ENCODE measurements at places on chromosomes 5 and 9. TPM values are rescaled to one million over a fixed set of nuclear protein-coding genes. Genes with fewer than 3 reads are reported as not detected.
A peak's percentile ranks its signal among the peaks of the same experiment; 100 is the strongest.

Gene CTXN3
- total RNA-seq, result not detected

Gene TNC
- 1.4 TPM for total RNA-seq

Gene MAPK9
- total RNA-seq, result 46.2 TPM

Gene RANBP3L
- total RNA-seq, result not detected

Gene ZNF354C
- total RNA-seq, result 5.7 TPM

Gene C9orf57
- total RNA-seq, result not detected

DNA sequence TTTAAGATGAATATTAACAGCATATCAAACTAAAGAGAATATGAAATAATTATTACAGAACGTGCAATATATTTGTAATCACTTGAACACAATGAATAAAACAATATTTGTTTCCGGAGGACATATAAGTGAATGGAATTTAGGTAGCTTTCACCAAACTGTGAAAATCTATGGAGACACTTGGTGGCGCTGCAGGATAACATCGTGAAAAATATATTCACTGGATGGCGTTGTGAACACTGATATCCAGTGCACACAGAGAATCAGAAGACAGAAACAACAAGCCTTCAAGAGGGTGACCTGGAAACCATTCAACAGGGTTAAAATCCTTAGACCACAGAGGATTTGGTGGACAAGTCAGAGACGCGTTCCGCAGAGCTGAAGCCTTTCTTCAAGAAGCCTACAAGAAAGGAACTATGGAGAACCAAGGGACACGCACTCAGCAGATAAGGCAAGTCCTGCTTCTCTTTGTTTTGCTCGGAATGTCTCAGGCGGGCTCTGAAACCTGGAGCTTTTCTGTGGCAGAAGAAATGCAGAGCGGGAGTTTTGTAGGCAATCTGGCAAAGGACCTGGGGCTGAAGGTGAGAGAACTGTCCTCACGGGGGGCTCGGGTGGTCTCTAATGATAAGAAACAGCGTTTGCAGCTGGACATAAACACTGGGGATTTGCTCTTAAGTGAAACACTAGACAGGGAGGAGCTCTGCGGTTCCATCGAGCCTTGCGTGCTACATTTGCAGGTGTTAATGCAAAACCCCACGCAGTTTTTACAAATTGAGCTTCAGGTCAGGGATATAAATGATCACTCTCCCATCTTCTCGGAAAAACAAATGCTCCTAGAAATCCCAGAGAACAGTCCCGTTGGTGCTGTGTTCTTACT is at the start of gene PCDHB11:
Gene PCDHB11, plus strand, starts transcription at position 269 of the 877 bp plus-strand sequence. Its CDS starts 148 bp downstream, at position 417.
- DNase-seq, result no peak

- no peak for DNase-seq
These were observed 63.1 kb downstream of the MTMR12 start for GRCh38 chr5:32249668-32250067.

DNA sequence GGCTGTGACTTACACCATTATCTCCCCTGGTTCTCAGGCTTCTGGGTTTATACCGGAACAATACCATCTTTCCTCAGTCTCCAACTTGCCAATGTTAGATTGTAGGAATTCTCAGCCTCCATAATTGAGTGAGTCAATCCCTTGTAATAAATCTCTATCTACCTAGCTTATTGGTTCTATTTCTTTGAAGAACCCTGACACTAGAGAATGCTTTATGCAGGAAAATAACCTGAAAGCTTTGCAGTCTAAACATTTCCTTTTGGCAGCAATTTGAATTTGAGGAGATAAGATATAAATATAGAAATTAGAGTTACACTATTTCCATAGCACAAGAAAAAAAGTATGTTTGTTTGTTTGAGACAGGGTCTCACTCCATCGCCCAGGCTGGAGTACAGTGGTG is 278.1 kb upstream of the CDH18 start:
- DNase-seq, result no peak

DNA sequence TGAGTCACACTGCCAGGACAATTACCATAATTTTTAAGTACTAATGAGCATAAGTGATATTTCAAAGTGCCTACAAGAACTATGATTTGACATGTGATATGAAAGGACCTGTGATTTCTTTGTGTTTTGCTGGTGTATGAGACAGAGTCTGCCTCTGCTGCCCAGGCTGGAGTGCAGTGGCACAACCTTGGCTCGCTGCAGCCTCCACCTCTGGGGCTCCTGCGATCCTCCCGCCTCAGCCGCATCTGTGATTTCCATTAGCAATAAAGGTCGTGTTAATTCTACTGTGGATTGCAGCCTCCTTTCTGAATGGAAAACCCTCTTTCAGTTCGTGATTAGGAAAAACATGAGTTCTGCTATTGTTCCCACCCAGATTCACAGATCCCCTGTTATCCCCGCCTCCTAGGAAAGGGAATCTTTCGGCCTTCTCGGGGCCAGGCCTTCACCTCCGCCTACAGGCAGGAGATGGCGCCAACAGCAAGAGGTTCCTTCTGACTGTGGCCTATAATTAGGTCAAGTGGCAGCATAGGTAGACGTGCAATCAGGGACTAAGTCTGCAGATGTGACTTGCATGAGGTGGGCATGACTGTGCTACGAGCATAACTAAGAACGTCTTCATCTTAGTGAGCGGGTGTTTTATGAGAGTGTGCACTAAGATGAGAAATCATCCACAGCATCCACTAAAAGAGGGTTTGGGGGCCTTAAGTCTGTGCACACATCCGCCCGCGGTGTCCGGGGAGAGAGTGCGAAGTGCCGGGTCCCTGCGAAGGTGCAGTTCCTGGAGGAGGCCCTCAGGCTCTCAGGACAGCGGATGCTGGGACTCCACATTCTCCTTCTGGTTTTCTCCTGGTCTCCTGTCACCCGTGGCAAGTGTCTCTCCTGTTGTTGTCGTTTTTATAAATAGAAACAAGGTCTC is 23.1 kb downstream of the TRIM7 start:
- DNase-seq, result peak; percentile 49

DNA sequence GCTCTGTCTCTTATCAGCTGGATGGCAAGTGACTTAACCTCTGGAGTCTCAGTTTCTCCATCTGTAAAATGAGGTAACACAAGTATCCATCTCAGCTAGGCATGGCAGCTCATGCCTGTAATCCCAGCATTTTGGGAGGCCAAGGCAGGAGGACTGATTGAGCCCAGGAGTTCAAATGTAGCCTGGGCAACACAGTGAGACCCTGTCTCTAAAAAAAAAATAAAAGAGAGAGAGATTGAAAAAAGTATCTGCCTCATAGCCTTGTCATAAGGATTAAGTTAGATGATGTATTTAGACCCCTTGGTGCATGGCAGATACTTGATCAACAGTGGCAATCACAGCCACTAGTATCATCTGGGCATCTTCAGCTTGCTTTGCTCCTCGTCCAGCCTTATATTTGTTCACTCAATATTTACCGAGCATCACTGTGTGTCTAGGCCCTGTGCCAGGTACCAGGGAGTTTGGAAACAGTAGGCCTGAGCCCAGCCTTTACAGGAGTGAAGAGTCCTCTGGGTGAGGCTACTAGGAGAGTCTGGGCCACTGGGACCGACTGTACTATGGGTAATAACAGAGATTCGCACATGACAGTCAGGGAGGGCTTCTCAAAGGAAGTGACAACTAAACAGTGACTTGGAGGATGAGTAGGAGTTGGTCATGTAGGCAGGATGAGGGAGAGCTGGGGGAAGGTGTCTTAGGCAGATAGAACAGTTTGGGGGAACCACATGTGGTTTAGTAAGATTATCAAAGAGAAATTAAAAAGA is 34.2 kb downstream of the CORO2A start:
- peak; percentile 13 for DNase-seq

GRCh38 chr5:14599476-14600127 is 18.0 kb downstream of the OTULINL start:
- DNase-seq, result no peak

DNA sequence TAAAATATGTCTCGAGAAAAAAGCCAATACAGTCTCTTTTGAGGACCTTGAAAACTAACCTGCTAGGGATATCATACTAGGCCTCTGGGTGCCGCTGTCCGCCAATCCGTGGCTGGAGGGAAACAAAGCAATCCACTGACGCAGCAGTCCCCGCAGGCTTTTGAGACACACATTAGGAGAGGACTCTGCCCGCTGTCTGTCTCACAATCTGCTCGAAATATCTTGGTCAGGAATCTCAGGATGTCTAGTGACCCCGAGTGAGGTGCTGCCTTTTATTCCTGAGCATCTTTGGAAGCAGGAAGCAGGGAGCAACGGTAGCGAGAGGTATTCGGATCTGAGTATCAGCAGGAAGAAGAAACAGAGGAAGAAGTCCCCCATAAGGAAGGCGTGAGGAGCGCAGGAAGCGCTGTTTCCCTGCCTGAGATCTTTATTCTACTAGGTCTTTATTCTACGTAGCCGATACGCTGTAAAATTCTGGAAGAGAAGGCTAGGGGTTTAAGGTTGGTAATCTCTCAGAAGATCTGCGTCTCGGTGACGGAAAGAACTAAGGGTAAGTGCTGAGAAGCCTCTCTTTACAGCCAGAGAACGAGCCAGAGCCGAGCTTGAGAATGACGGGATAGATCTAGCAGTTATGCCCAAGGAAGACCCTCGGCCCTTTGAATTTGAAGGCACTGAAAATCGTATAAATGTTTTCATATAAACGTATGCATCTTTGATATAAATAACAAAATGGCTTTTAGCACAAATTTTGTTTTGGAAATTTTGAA is 4.0 kb upstream of the PCDHGA1 start:
- peak; percentile 60 for DNase-seq

DNA sequence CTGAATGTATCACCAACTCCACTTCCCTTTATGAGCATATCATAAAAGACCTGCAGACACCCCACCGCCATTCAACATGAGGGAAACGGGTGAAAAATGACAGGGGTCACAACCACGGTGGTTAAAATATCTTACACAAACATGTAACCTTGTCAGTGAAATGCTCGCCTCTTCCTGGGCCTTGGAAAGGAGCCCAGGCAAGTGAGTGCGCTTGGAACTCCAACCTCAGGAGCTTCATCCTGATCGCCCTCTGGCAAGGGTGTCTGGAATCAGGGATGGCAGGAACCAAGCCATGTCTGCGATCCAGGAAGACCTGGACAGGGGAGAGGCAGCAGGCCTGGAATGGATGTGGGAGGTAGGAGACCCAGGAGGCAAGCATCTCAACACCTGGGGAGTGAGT is 282.7 kb downstream of the GAS1 start:
- no peak for DNase-seq

DNA sequence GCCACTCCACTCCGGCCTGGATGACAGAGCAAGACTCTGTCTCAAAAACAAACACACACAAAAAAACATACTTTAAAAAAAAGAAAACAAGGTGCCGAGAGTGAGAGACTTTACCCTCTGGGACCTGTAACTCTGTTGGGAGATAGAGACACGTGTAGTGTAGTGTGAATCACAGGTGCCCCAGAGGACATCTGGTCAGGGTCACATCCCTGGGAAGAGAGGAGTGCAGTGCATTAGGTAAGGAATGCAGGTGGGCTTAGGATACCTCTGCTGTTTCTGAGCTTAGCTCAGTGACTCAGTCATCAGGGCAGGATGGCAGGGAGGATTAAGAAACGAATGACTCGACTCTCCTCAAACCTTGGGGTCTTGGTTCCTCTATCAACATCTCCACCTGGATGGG is 174.6 kb downstream of the GOLPH3 start:
- DNase-seq, result no peak

- no peak for DNase-seq
These were observed 245.5 kb downstream of the AUH start for GRCh38 chr9:91116211-91116610.

DNA sequence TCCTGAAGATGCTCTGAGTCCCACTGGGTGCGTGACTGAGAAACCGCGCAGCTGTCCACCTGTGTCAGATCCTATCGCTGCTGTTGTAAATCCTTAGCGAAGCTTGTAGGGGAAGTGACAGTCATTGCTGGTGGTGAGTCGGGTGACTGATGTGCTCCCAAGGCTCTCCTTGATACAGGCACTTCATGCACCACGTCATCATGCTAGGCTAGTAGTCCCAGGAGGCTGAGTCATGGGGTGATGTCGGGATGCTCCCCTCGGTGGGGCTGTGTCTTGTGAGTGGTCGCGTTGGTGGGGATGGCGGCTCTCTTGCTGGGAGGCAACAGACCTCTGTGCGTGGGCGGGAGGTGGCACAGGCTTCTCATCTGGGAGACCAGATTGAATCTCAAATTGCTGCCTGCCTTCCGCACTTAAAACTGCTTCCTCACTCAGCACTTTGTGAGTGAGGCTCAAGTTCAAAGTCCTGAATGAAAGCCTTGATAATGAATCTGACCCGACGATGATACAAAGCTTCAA is 84.7 kb downstream of the CSNK1A1 start:
- DNase-seq, result no peak

DNA sequence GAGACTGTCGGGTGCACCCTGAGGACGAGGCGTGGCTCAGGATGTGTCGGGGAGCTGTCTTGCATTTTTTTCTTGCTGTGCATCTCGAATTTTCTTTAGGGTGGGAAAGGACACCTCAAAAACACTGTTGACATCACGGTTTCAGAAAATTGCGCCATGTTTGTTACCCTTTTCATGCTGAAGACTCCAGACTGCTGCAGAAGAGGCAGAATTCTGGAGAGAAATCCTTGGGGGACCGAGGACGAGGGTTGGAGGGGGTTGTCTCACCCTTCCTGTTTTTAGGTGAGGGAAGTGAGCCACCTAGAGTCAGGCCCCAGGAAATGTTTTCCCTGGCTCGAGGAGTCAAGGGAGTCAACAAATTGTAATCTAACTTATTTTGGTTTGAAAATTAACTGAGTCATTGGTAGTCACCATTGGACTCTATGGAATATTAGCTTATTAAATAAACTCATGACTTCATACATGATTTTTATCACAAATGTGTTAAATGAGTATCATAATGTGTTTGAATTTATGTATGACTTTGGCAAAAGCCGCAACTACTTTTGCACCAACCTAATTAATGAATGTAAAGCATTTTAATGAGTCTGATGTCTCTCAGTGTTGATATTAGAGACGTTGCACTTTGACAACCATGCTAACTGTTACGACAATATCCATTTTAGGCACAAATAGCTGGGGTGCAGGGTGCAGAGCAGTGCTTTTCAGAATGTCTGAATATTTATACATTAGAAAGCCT is 724 bp upstream of the LYSMD3 start:
- peak; percentile 40 for DNase-seq

- no peak for DNase-seq
These were observed 208.3 kb downstream of the MCTP1 start for GRCh38 chr5:95076395-95077185.

- no peak for DNase-seq
These were observed 75.6 kb downstream of the ST8SIA4 start for GRCh38 chr5:100827481-100827889.

- DNase-seq, result no peak
These were observed 13.9 kb downstream of the TLR4 start for GRCh38 chr9:117718085-117718484.

Measured in CD8-positive, alpha-beta memory T cell (primary cell).